ENCODE measurements at places on chromosomes 6 and 20.

DNA sequence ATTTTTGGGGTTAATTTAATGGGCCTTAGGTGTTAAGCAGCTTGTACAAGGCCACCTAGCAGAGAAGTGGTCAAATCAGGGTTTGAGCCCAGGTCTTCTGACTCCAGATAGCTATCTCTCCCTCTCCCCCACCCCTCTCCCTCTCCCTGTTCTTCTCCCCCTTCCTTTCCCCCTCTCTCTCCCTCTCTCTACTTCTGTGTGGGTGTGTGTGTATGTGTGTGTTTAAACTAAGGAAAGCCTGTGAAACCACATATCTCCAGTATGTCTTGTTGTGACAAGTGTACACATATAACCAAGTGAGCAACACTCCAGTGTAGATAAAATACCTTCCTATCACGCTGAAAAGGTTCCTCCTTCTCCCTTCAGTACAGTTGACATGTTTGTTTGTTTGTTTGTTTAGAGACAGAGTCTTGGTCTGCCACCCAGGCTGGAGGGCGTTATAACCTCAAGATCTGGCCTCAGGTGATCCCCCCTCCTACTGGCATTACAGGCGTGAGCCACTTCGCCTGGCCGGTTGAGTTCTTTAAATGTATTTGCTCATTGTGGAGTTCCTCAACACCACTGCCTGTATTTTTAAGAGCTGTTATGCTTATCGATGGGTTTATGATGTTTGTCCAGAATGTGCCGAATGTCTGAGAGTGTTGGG, 140.4 kb downstream of the JARID2 start:
- no peaks in the 10 kb centered on the region for H3K36me3 ChIP-seq
- H3K27me3 ChIP-seq: no peaks in the 10 kb centered on the region
- H3K27ac ChIP-seq: no peak overlapping the region
- H3K4me1 ChIP-seq: no peaks in the 10 kb centered on the region
- no peak overlapping the region for H3K4me3 ChIP-seq

GRCh38 chr6:163640641-163641040, 226.1 kb downstream of the QKI start:
- no peak overlapping the region for H3K4me3 ChIP-seq
- H3K27ac ChIP-seq: no peak overlapping the region
- no peak for DNase-seq
- no peaks in the 10 kb centered on the region for H3K4me1 ChIP-seq
- no peaks in the 10 kb centered on the region for H3K27me3 ChIP-seq

DNA sequence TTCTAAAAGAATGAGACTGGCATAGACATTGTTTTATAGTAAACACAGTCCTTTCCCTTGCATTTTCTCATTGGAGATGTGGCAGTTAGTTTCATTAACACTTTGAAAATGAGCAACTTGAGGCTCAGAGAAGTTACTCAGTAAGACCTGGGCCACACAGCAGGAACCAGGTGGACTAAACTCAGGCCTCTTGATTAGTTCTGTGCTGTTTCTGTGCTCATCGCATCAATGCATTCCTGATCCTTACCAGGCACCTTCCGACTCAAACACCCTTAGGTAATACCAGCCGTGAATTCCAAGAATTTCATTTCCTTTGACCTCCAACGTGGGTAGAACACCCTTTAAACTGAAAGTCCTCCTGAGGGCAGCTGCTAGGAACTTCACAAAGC, 362.8 kb downstream of the ESR1 start:
- H3K4me3 ChIP-seq: no peak overlapping the region
- no peaks in the 10 kb centered on the region for H3K4me1 ChIP-seq
- no peaks in the 10 kb centered on the region for H3K27me3 ChIP-seq
- H3K27ac ChIP-seq: no peak overlapping the region

GRCh38 chr6:68891419-68891818, 256.3 kb downstream of the ADGRB3 start:
- H3K27ac ChIP-seq: no peak overlapping the region
- no peaks in the 10 kb centered on the region for H3K36me3 ChIP-seq
- H3K4me3 ChIP-seq: no peak overlapping the region

- no peak overlapping the region for H3K4me3 ChIP-seq
- H3K36me3 ChIP-seq: no peaks in the 10 kb centered on the region
- H3K27ac ChIP-seq: no peak overlapping the region
- H3K27me3 ChIP-seq: no peaks in the 10 kb centered on the region
Measured at GRCh38 chr20:47361057-47361915, 4.8 kb upstream of the ZMYND8 start.

GRCh38 chr20:17602493-17602892, 32.6 kb downstream of the DSTN start:
- DNase-seq: no peak
- no peak overlapping the region for H3K27ac ChIP-seq
- peaks cover 10% of the 10 kb centered on the region for H3K36me3 ChIP-seq
- H3K4me3 ChIP-seq: no peak overlapping the region
- H3K4me1 ChIP-seq: no peaks in the 10 kb centered on the region
- H3K27me3 ChIP-seq: no peaks in the 10 kb centered on the region

Data from DND-41 (cell line).